ENCODE measurements at places on chromosomes 3 and 15.

GRCh38 chr15:31476236-31476810 is 149.7 kb downstream of the KLF13 start:
- no peak for DNase-seq

- no peak for DNase-seq
Observed at GRCh38 chr3:56761023-56761422, 40.7 kb downstream of the ARHGEF3 start.

DNA sequence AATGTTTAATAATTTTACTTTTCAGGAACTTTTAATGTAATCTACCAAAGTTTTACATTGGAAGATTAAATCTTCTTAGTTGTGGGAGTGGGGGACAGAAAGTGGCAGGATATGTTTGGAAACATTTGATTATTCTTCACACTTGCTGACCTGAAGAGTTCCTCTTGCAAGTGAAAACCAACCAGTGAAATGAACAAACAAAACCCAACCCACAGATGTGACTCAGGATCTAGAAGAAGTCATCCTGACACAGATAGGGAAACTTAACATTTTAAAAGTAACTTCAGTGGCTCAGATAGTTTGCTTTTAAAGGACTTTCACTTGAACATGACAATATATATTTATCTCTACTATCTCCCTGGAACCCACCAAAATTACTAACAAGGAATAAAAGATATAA is 55.4 kb downstream of the ASTE1 start:
- DNase-seq = peak; percentile 43

DNA sequence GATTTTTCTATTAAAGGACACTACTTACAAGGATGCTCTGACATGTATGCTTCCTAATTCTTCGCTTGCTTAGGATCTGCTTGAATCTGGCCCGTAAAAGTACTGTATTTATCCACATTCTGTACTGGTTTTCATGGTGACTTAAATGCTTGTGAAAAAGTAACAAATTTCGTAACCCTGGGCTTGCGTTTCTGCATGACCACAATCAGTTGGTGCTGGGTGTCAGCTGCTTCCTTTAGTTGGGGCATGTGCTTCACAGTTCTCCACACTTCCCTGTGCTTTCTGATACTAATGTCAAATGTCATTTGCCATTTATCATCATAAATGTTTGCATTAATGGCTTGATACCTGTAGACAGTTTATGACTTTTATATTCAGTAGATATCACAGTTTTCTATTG is 218.4 kb upstream of the MLF1 start:
- peak; percentile 81 for DNase-seq

DNA sequence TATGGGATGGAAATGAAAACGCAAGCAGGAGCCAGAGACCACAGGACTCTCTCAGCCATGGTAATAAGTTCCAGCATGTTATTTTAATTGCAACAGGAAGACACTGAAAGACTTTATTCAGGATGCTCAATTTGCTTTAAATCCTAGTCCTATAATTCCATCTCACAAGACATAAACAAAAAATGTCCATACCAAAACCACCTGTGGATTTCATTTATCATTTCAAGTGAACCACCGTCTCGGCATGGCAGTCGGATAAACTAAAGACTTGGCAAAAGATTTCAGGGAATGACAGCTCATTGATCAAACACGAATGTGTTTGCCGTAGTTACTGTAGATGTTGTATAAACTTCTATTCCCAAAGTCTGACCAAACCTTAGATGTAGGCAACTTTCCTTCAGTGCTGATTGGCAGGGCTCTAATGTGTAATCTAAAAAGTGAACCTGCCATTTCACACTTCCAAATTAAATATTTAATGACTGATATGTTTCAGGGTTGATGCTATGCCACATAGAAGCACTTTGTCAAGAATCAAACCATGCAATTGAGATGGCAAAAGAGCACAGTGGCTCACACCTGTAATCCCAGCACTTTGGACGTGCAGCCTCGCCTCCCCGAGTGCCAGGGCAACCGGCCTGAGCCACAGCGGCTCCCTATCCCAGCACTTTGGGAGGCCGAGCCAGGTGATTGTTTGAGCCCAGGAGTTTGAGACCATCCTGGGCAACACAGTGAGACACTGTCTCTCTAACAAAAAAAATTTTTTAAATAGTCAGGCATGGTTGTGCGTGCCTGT is 331.7 kb downstream of the MAGI1 start:
- DNase-seq = no peak

- DNase-seq = peak; percentile 44
Observed at GRCh38 chr3:57816471-57817095, 60.5 kb downstream of the SLMAP start.

DNA sequence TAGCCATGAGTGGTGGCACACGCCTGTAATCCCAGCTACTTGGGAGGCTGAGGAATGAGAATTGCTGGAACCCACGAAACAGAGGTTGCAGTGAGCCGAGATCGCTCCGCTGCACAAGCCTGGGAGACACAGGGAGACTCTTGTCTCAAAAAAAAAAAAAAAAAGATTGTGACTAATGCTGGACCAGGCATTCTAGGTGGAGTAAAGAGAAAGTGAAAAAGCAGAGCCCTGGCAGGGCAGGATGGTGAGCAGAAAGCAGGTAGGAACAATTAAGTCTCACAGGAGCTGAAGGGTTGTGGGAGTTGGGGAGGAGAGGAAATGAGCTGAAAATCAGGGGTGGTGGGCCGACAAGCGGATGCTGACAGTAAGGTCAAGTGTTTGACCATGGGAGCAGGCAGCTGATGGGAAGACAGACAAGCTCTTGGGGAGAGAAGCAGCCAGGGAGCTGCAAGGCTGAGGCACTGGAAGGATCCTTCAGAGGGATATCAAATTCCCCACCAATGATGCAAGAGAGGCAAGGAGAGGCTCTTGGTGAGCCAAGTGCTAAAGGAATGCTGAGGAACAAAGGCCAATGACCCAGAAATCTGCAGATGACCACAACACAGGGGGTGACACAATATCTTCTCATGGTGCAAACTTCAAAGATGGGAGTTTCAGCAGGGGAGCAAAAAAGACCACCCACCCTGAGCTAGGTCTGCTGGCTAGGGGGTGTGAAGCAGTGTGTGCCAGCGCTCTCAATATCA is 251.1 kb downstream of the ULK4 start:
- no peak for DNase-seq

DNA sequence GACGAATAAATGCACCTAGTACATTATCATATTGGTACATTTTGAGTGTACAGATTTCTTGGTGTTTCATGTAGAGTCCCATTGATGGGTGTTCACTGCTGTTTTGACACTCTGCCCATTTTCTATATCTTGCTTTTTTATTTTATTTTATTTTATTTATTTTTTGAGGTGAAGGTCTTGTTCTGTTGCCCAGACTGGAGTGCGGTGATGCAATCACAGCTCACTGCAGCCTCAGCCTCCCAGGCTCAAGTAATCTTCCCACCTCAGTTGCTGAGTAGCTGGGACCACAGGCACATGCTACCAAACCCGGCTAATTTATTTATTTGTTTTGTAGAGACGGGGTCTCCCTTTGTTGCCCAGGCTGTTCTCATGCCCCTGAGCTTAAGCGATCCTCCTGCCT is 44.2 kb downstream of the DNAJC13 start:
- DNase-seq = no peak

- DNase-seq = peak; percentile 60
Observed at GRCh38 chr3:151226088-151226563, 23.1 kb upstream of the GPR171 start.

- no peak for DNase-seq
Observed at GRCh38 chr15:41876007-41876406, 17.8 kb downstream of the SPTBN5 start.

GRCh38 chr3:140164922-140165590 is 230.1 kb downstream of the CLSTN2 start:
- no peak for DNase-seq

DNA sequence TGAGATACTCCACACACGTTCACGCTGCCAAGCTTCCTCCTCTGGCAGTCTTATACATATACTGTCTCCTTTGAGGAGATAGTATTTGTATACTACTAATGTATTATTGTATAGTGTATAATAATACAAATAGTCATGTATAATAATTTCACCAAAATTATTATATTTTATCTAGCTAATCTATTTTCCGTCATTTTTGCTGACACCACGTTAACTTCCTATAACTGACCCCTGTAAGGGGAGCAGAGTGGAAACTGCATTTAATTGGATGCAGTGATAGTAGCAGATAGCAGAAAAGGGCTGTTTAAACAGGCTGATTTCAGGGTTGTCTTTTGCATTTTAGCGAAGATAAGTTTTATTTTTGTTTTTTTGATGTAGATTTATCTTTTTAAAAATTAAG is 30.5 kb upstream of the TMEM42 start:
- no peak for DNase-seq

GRCh38 chr3:187150599-187150998 is 11.3 kb upstream of the RPL39L start:
- DNase-seq = peak; percentile 60

DNA sequence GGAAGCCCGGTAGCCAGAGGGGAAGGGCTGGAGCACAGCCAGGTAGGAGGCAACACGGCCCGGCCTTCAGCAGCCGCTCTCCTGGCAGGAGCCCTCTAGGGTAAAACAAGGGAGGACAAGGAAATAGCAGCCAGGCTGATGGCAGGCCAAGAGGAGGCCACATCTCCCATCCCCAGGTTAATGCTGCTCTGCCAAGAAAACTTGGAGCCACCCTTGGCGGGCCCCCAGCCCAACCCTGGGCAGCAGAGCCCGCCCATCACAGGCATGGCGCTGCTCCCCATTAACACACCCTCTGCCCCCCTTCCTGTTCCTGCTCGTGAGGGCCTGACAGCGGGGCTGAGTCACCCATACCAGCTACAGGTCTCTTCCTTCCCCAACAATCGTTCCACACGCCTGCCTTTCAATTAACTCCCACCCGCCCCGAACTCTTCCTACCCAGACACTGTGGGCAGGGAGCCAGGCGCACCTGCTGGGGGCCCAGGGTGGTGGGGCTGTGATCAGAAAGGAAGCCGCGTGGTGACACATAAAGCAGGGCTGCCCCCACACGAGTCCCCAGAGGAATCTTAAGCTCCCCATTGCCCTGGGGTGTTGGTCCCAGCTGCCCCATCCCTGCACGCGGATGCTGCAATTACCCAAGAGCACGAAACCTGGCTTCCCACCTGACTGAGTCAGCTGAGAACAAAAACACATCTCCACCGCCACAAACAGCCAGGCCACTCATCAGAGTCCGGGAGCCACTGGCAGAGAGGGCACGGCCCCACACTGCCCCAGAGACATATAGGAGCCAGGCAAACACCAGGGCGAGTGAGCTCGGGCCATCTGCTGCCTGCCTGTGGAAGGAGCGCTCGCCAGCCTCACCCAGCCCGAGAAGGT is at the start of gene C15orf62:
TSS of gene C15orf62 (plus strand) at position 707 of the 873 bp plus-strand sequence. CDS start 516 bp downstream, outside the sequence.
- DNase-seq = peak; percentile 53

- DNase-seq = no peak
Observed at GRCh38 chr3:109743981-109744380, 406.6 kb upstream of the DPPA4 start.

Data from suppressor macrophage (primary cell).